ENCODE measurements at places on chromosomes 3 and 15.

GRCh38 chr3:4833471-4833870, 145.8 kb upstream of the BHLHE40 start:
- DNase-seq: no peak

DNA sequence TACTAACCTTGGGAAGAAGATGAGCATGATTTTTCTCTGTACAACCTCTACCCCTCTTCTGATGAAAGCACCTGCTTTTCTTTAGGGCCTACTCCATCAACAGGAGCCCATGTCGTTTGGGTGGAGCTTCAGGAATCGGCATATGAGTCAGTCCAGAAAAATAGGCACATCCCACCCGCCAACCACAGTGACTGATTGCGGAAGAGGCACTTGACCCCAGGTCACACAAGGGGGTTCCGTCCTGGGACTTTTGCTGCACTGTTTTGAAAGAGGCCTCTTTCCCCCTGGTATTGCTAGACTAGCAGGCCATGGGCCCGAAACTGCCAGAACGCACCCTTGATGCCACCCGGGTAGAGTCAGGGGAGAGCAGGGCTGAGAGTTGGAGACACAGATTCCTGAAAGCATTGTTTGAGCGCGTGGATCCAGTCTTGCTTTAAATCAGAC, 19.3 kb upstream of the NRROS start:
- no peak for DNase-seq

- no peak for DNase-seq
These were observed 50.2 kb upstream of the SLCO3A1 start for GRCh38 chr15:91803260-91803659.

DNA sequence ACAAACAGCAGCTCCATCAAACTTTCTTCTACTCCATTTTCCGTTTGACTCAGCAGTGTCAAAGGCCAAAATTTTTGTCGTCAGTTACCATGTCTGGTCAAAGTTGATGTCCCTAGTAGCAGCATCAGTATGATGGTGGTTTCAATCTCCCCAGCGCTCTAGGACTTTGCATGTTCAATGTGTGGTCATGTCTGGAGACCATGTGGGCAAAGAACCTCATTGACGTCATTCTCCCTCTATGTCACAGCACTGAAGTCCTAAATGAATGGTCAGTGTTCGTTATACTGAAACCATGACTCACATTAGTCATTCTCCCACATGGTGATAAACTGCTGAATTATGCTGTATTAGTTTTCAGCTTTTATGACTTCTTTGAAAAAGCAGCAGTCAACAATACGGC, 23.2 kb downstream of the SHC4 start:
- DNase-seq: no peak

DNA sequence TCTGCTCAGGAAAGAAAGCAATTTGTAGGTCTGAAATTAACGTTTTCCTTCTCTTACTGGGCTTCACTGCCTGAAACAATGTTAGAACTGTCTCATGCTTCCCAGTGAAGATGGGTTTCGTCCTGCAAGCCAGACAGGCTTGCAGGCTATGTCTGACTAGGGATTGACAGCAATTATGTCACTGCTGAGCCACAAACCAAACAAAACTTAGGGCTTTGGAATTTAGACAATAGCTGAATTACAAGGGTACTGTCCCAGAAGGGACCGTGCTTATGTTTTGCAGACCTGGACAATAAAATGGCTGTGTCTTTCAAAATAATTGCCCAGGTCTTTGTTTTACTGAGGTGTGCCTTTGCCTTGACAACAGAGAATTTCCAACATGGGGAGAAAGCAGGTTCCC, 46.3 kb upstream of the CCDC80 start:
- DNase-seq: no peak

GRCh38 chr3:123728014-123728413, 143.2 kb upstream of the HACD2 start:
- DNase-seq: no peak

DNA sequence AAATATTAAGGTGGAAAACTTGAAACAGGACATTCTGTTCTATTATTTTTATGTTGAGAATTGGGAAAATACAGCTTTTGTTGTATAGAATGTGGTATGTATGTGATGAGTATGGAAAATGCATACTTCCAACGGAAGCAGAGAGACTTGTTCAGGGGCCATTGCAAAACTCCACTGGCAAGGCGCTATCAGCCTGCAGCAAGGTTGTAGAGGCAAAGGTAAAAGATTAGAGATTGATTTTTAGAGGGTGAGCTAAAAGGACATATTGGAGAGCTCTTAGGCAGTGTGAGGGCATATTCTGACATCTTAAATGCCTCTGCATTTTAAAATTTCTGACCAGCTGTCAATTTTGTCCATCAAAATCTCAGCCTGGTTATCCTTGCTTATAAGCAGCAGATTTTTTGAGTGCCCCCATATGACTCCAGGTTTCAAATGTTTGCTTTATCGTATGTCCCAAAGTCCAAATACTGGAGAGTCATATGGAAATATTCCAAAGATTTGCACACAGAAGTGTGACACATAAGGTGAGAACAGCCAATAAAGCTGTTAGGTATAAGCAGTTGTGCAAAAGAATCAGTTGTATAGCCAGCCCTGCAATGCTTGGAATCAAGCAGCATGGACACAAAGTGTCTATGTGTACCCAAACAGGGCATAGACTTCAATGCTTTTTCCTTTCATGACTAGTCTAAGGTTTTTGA, 829.4 kb downstream of the FHIT start:
- DNase-seq: no peak

DNA sequence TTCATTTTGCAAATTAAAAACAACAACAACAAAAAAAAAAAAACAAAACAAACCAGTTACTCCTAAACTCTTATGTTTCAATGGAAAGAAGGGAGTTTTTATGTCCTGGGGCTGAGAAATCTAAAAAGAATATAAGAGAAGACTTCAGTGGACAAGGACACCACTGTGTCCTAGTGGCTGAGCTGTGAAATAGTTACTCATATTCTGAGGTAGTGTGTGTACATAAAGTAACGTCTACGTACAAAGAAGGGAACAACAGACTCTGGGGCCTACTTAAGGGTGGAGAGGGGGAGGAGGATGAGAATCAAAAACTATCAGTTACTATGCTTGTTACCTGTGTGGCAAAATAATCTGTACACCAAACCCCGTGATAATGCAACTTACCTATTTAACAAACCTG, 6.0 kb upstream of the TP53BP1 start:
- no peak for DNase-seq

DNA sequence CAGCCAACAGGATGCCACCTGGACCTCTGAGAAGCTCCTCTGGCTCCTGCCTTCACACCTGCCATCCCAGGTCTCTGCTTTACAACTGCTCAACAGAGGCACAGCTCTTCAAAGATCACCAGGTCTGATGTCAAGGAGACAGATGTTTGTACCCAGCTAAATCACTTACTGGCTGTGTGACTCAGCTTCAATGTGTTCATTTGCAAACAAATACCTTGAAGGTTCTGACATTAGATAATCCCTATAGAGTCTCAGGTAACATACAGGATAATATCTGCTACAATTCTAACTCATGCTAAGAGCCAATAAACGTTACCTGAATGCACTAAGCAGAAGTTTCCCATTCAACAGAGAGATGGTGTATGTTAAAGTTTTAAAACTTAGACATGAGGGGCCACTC, 163.4 kb upstream of the IGF1R start:
- DNase-seq: no peak

- DNase-seq: no peak
These were observed 40.0 kb upstream of the TEX9 start for GRCh38 chr15:56325186-56325585.

DNA sequence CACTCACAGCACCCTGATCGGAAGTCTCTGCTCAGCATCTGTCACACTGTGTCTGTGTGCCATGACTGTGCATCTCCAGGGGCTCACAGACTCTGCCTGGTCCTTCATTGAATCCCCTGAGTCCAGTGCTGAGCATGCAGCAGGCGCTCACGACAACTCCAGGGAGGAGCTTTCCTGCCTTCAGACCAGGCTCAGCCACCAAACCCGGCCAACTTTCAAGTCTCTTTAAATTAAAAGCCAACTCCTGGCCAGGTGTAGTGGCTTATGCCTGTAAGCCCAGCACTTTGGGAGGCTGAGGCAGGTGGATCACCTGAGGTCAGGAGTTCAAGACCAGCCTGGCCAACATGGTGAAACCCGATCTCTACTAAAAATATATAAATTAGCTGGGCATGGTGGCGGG, 24.2 kb downstream of the GRAMD2A start:
- no peak for DNase-seq

DNA sequence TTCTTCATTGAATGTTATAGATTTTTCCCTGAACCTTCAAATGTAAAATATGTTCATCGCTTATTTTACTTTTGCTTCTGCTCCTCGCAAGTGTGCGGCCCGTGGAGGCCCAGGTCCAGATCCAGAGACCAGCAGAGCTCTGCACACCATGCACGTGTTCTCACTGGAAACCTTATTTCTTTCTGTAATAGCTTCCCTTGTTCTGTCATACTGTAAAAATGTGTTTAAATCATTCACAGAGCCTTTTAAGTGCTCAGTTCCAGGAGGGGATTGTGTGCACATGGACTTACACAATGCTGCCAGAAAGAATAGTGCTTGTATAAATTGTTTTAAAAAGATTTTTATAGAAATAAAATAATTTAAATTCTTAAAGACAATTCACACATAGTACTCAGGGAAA, 359.3 kb downstream of the GABRG3 start:
- no peak for DNase-seq

DNA sequence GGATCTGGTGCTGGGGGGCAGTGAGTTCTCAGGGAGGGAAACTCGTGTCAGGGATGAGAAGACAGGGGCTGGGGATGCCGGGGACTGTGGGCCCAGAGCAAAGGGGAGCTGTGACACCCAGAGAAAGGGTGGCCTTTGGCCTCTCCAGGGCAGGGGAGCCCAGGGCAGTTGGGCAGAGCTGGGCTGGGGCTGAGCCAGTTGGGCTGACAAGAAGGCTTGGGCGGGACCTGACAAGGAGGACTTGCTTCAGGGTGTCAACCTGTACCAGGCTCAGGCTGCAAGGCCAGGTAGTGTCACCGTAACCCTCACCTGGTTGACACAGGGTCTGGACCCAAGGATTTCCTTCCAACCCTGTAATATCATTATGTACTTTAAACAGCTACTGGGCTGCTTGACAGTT, 13.2 kb upstream of the ANPEP start:
- DNase-seq: no peak

DNA sequence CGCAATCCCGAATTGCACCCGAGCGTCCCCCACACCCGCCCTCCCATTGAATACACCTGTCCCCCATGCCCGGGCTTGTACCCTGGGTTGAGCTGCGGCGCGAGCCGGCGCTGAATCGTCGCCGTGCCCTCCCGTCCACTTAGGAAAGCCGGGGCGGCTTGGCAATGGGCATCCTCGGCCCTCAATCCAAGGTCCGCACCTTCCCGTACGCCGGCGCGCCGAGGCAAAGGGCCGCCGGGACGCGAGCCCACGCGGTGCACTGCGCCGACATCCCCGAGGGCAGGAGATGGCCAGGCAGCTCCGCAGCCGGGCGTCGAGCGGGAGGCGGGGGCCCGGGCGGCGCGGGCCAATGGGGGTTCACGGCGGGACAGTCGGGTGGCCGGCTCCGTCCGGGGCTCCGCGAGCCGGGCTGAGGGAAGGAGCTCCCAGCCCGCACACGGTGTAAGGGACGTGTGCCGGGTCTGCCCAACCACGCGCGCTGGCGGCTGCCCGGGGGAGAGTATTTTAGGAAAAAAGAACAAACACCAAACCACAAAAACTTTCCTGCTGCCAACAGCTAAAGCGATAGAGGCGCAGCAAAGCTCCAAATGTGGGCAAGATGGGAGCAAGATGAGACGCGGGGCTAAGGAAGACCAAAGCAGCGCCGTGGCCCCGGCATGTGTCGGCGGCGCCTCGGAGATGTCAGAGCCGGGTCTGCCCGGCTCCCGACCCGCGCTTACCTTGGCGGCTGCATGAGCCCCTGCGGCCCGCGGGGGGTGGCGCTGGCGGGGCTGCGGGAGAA, 621 bp downstream of the RGMA start:
- DNase-seq: no peak

- no peak for DNase-seq
These were observed 61.1 kb upstream of the GPD1L start for GRCh38 chr3:32045091-32045915.

- DNase-seq: no peak
These were observed 392.1 kb downstream of the CACNA2D3 start for GRCh38 chr3:54514416-54514815.

- no peak for DNase-seq
These were observed 110.0 kb downstream of the ATG7 start for GRCh38 chr3:11382146-11382745.

Measured in substantia nigra (tissue), 51 donors.